SK-N-DZ (cell line): ENCODE measurements at places on chromosomes 11 and 22.

DNA sequence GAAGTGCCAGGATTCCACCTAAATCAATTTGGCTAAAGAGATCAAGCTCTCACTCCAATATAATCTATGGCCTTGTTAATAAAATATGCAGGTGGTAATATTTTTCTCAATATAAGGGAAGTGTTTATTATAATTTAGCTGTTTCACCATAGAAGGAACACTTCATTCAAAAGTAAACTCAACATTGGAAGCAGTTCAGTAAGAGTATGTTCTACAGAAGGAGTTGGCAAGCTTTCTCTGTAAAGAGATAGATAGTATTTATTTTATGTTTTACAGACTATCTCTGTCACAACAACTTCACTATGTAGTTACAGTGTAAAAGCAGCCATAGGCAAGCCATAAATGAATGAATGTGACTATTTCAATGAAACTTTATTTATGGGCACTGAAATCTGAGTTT is 313.6 kb upstream of the ANO3 start:
- no peak for DNase-seq

- DNase-seq, result no peak
Observed at GRCh38 chr11:3147257-3147619, 17.9 kb downstream of the OSBPL5 start.

DNA sequence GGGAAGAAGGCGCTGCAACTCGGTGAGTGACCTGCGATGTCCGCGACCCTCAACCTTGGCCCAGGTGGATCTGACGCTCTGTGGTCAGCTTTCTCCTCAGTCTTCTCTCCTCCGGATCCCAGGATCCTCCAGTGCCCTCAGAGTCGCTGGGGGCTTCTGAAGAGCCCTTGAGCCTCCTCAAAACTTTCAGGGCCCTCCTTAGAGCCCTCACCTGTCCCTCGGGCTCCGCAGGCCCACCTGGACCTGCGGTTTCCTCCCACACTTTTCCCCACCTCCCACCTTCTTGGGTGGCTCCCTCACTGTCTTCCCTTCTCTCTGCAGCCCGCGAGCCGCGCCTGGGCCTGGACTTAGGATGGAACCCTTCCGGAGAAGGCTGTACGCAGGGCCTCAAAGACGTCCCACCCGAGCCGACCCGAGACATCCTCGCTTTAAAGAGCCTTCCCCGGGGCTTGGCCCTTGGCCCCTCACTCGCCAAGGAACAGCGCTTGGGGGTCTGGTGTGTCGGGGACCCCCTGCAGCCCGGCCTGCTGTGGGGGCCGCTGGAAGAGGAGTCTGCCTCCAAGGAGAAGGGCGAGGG is 335 bp downstream of the ZNF408 start:
- DNase-seq, result no peak

GRCh38 chr11:118338637-118339061 is 3.9 kb downstream of the CD3D start:
- DNase-seq, result no peak

DNA sequence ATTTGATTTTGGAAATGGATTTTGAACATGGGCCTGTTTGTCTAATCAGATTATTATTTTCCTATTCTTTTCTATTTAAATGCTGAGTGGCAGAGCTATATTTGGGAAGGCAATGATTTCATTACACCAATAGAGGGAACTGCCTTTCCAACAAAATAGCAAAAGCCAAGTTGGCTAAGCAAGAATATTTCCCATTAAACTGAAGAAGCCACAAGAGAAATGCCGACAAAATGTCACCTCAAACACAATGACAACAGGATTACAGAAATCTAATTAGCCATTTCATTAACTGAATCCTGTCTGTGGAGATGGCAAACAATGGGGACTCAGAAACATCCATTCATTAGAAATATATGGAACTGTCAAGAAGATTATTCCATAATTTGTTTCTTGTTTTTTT is 1593.1 kb upstream of the RAG2 start:
- DNase-seq, result no peak

DNA sequence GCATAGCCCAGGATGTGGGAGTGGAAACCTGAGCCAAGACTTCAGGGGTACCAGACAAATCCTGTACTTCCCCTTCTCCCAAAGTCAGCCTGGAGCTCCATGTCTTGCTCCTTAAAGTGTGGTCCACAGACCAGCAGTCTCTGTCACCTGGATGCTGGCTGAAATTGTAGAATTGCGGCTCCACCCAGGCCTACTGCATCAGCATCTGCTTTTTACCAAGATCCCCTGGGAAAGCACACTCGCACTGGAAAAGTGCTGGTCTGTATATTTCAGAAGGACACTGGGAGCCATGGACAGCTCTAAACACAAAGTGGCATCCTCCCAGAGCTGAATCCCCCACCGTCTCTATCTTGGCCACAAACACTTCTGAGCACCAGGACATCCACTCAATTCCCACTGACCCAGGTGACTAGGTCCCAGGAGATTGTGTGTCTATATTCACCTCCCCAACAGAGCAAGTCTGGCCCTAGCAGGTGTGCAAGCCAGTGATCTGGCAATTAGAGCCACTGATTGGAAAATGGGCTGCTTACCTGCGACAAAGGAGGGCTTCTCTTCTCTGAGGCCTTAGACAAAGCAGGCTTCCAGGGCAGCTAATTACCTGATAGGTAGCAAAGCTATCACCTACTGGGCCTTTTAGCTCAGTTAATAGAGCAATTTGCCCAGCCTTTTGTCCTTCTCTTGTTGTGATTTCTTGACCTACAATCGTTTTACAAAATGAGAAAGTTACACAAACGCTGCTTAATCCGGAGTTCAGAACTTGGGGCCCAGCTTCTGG is 443.3 kb downstream of the MN1 start:
- DNase-seq, result no peak

GRCh38 chr11:65008873-65009272 is 5.1 kb upstream of the ARL2 start:
- no peak for DNase-seq

DNA sequence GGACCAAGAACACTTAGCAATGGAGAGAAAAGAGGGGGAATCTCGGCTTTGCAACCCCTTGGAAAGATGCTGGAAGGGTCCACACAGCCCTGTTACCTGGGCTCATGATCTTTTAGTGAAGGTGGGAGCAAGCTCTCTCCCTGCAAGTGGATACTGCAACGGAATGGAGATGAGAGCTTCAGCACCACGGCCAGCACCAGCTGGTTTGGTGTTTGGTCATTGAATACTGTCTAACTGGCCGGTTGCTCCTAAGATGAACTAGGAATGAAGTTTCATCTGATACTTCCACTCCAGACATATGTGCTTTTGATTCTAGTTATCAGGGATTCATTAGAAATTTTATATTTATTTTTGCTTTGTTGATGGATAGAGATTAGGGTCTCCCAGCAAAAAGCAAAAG is 16.3 kb downstream of the HTR3A start:
- no peak for DNase-seq

DNA sequence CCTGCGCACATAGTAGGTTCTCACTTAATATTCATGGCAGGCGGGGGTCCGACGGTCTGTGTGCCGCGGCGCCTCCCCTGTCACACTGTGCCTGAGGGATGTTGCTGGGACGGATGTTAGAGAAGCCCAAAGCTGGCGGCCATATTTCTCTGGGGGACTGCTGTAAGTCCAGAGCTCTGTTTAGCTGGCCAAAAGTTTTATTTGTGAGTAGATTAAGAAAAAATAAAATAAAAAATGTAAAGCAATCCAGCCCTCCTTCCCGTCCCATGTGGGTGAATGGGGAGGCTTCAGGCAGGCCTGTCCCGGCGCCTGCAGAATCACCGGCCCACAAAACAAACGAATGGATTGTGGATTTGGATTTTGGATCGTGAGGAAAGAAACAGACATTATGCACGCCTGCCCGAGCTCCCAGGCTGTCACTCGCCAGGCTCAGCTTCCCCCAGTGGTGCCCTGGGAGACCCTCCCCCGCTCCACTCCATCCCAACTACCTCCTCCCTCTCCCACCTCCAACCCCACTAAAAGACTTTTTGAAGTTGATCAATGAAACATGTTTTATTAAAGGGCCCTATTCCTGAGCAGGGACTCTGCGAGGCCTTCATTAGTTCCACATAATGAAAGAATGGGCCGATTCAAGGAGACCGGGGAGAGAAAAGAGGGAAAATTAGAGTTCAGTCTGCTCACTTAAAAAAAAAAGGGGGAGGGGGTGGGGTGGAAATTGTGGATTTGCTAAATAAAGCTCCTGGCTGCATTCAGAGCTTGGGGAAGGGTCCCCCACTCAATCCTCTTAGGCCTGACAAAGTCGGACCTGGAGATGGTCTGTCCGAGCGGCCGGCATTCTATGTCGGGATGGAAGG is 20.4 kb upstream of the SCUBE1 start:
- no peak for DNase-seq

DNA sequence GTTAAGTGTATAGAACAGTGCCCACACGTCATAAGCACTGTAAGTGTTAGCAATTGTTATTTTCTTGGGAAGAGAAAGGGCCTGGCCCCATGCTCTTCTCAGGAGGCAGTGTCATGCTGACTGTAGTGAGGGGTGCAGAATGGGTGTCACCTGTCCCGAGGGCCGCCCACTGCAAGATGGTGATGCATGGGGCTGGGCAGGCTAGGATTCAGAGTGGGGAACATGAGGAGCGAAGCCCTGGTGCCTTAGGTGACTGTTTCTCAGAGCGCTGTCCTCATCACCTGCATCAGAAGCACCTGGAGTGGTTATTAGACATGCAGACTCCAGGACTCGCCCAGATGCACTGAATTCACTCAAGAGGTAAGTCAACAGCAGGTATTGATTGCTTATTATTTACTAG is 101.0 kb upstream of the PARVA start:
- DNase-seq, result no peak

GRCh38 chr11:2975594-2975993 is 16.5 kb downstream of the NAP1L4 start:
- DNase-seq, result peak; percentile 15

GRCh38 chr11:96658436-96658835 is 268.6 kb downstream of the JRKL start:
- no peak for DNase-seq

DNA sequence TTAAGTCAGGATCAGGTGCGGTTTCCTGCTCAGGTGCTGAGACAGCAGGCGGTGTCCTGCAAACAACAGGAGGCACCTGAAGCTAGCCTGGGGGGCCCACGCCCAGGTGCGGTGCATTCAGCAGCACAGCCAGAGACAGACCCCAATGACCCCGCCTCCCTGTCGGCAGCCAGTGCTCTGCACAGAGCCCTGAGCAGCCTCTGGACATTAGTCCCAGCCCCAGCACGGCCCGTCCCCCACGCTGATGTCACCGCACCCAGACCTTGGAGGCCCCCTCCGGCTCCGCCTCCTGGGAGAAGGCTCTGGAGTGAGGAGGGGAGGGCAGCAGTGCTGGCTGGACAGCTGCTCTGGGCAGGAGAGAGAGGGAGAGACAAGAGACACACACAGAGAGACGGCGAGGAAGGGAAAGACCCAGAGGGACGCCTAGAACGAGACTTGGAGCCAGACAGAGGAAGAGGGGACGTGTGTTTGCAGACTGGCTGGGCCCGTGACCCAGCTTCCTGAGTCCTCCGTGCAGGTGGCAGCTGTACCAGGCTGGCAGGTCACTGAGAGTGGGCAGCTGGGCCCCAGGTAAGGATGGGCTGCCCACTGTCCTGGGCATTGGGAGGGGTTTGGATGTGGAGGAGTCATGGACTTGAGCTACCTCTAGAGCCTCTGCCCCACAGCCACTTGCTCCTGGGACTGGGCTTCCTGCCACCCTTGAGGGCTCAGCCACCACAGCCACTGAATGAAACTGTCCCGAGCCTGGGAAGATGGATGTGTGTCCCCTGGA is at the start of gene MYO7A:
Gene MYO7A (plus strand): TSS at position 327 of the 772 bp plus-strand sequence. CDS start 2,389 bp downstream, outside the sequence.
- DNase-seq, result peak; percentile 88

GRCh38 chr11:123144707-123145106 is 50.3 kb downstream of the CLMP start:
- DNase-seq, result no peak
